ENCODE measurements at places on chromosomes 1 and 21.

DNA sequence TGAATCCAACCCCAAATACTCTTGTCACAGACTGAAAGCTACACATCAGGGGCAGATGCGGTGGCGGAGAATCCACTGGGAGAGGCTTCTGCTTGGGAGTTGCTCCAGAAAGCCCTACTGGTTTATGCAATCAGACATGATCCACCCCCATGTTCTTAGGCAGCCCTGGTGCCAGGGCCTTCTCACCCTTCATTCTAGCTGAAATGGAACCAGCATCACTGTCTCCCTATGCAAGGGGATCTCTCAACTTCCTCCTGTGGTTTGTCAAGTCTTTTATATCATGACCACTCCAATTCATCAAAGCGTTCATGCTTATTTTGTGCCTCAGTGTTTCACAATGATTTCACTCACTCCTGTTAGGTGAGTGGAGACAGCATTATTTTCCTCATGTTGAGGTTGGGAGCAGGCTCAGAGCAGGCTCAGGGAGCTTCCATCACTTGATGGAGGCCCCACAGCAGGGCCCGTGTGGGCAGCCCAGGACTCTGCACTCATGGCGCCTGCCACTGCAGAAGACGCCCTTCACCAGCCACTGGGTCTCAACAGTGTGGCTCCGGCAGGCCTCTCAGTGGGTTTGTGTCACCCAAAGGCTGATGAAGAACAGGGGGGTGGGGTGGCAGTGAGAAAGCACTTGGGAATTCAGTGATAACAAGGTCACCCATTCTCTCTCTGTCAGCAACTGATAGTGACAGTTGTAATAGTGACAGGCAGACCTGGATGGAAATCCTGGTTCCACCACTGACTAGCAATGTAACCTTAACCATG, 67.1 kb downstream of the CD58 start:
- no peak for DNase-seq

- no peak for DNase-seq
These were observed at the start of gene ACOT11 for GRCh38 chr1:54547601-54548388. TSS of gene ACOT11 (plus strand) at chr1:54548228. CDS start at chr1:54548310, 82 bp downstream.

GRCh38 chr1:3981746-3982505, 81.9 kb upstream of the C1orf174 start:
- no peak for DNase-seq

- DNase-seq = no peak
These were observed 265.9 kb upstream of the RUNX1 start for GRCh38 chr21:35314857-35315582.

DNA sequence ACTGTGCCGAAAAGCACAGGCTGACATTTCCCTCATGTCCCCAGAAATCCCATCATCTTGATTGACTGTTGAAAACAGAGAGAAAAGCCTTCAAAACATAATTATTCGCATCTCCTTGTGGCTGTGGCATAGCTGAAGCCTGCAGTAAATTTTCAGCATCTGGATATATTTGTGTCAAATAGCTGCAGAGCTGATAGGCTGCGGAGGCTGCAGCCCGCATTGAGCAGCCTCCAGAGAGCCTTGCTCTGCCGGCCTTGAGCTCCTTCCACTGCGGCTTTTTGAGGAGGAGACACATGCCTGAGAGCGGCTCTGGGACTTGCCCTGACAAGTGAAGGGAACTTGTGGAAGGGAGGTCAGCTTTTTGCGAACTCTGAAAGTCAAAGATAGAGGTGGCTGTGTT, 144.7 kb downstream of the RYR2 start:
- DNase-seq = no peak

DNA sequence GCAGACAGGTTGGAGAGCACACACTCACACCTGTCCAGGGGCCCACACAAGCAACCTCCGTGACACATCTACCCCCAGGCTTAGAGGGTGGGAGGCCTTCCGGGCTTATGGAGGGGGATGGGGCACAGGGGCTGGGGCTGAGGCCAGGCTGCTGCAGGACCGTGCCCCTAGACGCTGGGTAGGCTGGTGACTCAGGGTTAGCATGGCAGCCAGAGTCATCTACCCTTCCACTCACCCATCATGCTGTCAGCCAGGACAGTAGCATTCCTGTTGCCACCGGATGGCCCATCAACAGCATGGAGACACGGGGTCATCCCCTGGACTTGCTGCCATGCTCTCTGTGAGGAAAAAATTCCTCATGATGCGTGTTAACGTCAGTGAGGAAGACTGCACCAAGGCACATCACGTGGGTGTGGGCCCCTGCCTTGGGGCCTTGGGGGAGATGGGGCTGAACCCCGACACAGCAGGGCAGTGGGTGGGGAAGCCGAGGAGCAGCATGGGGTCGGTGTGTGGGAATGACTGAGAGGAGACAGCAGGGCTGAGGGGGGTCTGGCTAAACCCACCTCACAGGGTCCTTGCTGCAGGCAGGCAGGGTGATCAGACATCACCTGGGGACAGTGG, 52.8 kb downstream of the WNT9A start:
- no peak for DNase-seq

GRCh38 chr1:206121269-206121668, 4.1 kb upstream of the AVPR1B start:
- DNase-seq = no peak

- no peak for DNase-seq
These were observed 2.4 kb downstream of the MYBPHL start for GRCh38 chr1:109304226-109304920.

DNA sequence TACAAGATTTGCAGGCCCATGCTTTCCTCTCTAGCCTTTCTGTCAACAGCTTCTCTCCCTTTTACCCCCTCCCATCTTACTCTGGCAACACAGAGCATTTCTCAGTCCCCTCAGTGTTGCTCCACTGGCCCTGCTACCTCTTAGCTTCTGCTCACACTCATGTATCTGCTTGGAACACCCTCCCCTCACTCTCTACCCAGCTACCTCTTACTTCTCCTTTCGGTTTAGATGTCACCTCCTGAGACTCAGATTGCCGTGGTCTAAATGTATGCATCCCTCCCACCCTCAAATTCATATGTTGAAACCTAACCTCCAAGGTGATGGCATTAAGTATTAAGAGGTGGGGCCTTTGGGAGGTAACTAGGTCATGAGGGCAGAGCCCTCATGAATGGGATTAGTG, 80.1 kb downstream of the FOXD2 start:
- DNase-seq = no peak

DNA sequence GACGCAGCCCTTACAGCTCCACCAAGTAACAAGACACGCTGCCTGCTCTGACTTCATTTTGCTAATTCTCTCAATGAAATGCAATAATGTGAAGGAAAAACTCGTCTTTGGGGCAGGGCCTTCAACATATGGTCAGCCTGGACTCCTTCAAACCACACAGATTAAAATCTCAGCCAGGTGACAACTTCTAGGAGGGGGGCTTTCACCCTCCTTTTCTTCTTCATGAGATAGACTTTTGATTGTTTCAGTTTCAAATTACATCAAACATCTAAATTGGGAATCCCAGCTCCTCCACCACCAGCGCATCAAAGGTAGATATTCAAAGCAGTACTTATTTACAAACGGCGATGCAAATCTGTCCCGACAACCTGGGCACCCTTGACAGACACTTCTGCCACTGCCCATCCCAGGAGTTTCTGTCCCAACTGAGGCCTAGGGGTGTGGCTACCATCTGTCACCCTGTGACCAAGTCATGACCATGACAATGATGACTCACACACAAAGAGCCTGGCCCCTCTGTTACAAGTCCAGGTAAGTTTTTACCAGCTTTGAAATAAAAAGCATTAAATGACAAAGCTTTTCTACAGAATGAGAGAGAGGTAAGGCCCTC, 29.7 kb downstream of the SSBP3 start:
- no peak for DNase-seq

DNA sequence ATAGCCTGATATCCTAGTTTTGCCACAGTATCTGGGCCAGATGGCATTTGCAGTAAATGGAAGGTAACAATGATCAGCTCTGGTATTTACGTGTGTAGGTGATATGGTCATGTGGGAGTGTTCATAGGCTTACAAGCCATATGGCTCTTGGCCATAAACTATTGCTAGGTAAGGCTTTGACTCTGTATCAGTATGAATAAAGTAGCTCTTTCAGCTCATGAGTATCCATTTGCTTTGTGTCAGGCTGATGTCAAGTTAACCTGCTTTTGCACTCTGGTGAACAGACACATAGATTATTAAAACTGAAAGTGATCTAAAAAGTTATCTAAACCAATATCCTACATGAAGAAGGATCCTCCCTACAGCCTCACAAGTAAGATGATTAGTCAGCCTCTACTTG, 69.0 kb downstream of the DDR2 start:
- no peak for DNase-seq

GRCh38 chr1:101506541-101507164, 269.8 kb downstream of the S1PR1 start:
- peak; percentile 9 for DNase-seq

- no peak for DNase-seq
These were observed 44.1 kb upstream of the BCL10 start for GRCh38 chr1:85320371-85321131.

DNA sequence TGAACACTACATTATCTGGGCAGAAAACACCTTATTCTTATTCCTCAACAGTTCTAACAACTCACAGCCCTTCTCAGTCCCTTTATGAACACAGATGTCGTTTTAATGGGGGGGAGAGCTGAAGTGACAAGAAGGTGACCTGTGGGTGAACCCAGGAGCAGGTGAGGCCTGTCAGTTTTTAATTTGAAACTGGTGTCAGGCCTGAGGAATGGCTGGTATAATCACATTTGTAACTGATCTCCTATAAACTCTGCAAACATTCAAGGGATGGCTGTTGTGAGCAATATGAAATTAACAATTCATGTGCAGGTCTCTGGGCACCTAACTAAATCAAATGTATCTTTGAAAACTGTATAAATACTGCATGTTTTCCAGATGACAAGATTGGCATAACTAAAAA, 362.1 kb upstream of the NR5A2 start:
- no peak for DNase-seq

- no peak for DNase-seq
These were observed 178.1 kb downstream of the TGFBR3 start for GRCh38 chr1:91707890-91708218.

GRCh38 chr1:221284028-221284427, 404.8 kb downstream of the HLX start:
- DNase-seq = peak; percentile 82

- DNase-seq = no peak
These were observed 36.7 kb downstream of the CRB1 start for GRCh38 chr1:197304638-197305200.

DNA sequence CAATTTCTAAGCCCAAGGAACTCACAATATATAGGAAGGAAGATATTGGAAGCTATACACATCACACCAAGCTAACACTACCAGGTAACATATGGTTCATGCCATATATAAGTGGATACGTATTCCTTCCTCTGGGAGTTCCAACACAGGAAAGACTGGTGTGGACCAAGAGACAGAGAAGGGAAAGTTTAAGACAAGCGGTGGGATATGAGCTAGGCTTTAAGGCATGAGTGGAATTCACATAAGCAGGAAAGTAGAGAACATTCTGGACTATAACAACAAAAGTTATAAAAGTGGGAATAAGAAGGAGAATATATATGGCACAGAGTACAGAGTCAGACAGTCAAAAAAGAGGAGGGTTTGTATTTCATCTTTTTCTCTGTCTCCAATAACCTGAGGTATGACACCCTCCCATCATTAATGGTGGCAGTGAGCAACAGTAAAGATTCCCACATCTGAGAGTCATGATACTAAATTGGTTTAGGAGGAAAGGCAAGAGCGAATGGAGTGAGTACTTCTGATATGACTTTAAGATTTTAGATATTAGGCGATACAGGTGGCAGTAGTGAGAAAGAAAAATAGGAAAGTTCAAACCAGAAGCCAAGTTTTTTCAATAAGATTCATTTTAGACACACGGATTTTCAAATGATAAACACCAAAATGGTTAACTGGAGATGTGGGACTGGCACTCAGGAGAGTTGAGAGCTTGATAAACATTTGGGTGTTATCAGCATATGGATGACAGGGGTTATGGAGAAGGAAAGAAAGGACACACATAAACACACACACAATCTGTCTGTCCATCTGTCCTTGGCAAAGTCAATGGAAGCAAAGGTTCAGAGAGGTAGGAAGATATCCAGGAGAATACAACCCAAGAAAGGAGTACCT, 87.4 kb upstream of the TTC39A start:
- DNase-seq = peak; percentile 22

Measured in fibroblast of skin of left quadriceps (primary cell).